Right kidney (tissue), 9 donors: ENCODE measurements at places on chromosomes 7 and 10.

DNA sequence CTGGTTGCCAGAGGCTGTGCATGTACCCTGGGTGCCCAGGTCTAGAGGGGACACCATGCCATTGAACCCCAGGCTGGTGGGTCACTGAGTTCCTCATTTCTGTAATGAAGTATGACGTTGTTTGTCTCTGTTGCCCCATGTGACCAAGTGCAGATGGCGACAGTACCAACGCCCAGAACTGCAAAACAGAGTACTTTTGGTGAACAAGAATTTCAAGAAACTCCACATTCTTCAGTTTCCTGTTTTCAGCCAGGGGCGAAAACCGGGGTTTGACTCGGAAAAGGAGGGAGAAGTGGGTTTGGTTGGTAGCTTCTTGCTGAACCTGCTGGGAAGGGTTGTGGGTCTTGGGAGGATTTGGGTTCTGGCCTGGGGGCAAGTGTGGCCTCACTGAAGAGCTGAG lies 18.2 kb downstream of the CYP17A1 start:
- no peak for DNase-seq

- peak; percentile 27 for DNase-seq
Measured at GRCh38 chr7:2498708-2499107, 20.9 kb upstream of the LFNG start.

- peak; percentile 91 for DNase-seq
Measured at GRCh38 chr10:3068201-3068967, 1.0 kb downstream of the PFKP start.

DNA sequence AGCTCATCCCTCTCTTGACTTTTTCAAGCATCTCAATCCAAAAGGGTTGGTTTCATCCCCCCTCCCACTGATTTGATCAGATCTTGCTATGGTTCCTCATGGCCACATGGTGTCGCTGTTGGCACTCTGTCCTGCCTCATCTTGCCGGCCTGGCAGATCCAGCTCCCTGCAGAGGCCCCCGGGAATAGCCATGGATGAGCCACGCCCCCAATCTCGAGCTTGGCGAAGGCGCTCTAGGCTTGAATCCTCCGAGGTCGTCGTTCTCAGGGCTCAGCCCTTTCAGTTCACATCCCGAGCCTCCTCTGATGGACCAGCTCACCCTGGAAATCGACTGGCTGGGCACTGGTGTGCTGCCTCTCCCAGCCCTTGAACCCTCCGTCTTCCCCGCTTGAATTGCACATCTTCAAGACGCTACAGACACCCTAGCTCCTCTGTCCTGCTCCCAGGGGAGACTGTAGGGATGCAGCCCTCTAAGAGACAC lies 628.7 kb downstream of the TYW1 start:
- peak; percentile 68 for DNase-seq

DNA sequence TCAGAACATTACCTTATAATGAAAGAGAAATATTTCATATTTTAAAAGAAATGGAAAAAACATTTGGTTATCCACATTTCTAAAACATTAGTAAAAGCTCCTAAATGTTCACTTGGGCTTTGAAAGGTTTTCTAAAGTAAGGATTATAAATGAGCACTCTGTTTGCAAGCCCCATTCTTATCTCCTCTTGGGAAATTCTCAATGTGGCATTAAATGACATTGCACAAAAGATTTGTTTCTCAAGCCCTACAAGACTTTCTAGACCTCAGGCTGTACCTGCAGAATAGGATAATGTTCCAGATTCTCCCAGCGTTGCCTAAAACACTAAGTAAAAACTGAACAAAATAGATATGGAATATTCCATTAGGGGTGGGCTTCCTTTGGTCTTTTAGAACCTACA lies 658.0 kb upstream of the FOXK1 start:
- DNase-seq: no peak

- no peak for DNase-seq
Measured at GRCh38 chr7:131321656-131322055, 6.0 kb upstream of the MKLN1 start.

GRCh38 chr7:16548428-16548827 lies 21.8 kb downstream of the LRRC72 start:
- no peak for DNase-seq

- no peak for DNase-seq
Measured at GRCh38 chr10:103814105-103814504, 41.3 kb downstream of the SH3PXD2A start.

GRCh38 chr7:17275749-17276671 lies 22.4 kb upstream of the AHR start:
- no peak for DNase-seq

- DNase-seq: no peak
Measured at GRCh38 chr10:127892743-127893142, at the start of gene CLRN3. CLRN3 (minus strand) TSS chr10:127892941; CDS start chr10:127892784, 157 bp downstream.

DNA sequence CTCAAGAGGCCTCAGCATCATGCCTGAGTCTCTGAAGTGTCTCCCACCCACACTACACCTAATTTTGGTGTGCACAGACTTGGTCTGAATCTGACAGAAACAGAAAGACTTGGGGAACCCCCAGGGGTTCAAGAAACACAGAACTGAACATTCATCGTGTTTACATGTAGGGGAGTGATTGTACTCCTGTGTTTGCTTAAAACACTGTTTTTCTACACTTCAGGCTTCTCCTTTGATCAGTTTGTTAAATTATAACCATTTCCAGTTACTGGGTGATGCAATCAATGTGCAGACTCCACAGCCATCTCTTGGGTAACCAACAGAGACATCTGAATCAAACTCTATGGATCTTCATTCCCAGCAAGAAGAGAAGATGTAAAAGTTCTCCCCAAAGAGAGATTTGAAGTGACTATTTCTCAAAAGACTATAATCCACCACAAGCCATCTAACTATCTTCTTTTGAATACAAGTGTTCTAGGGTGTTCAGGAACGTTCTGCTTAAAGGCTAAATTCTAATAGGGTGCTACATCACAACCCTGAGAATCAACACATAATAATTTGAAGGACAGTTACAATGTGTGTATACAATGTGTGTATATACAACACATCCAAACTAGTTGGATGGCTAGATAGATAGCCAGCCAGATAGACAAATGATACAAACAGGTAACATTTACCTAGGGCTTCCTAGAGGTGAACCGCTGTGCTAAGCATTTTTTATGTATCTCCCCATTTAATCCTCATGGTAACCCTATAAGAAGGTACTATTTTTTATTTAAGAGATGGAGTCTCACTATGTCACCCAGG lies 34.2 kb downstream of the DNAJC12 start:
- no peak for DNase-seq

GRCh38 chr10:113241599-113242360 lies 291.7 kb downstream of the TCF7L2 start:
- DNase-seq: no peak

DNA sequence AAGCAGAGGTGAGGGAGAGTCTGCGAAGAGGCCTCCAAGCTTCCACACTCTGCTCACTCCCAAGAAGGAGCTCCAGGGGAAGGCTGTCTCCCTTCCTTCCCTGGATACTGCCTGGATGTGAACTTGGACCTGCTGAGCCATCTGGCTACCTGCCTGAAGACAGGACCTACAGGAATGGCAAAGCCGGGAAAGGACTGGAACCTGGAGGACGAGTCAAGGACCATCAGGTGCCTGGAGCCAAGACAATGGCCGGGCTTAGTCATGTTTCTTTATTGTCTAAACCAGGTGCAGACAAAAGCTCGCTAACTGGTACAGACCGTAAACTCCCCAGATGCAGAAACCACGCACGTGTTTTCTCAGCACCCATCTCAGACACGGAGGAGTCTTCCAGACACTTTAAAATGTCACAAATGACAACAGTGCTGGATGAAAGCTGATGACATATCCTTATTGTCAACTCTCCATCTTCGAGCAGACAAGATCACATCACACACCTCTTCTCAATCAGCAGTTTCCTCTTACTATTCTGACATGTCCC lies 12.1 kb downstream of the ASB13 start:
- DNase-seq: no peak

- DNase-seq: peak; percentile 33
Measured at GRCh38 chr10:7475046-7475911, 64.4 kb upstream of the SFMBT2 start.

- peak; percentile 69 for DNase-seq
Measured at GRCh38 chr7:44748948-44749731, 493 bp downstream of the ZMIZ2 start.

DNA sequence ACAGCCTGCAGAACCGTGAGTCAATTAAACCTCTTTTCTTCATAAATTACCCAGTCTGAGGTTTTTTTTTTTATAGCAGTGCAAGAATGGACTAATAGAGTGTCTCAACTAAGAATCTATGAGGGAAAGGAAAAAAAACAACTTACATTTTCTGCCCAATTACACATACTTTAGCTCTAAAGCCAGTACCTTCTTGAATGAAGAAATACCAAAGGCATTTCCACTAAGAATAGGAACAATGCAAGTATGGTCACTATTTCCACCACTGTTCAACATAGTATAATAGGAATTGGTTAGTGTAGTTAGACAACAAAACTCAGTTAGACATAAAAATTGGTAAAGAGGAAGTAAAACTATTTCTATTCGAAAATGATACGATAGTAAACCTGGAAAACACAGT lies 37.6 kb downstream of the MICU1 start:
- DNase-seq: no peak

DNA sequence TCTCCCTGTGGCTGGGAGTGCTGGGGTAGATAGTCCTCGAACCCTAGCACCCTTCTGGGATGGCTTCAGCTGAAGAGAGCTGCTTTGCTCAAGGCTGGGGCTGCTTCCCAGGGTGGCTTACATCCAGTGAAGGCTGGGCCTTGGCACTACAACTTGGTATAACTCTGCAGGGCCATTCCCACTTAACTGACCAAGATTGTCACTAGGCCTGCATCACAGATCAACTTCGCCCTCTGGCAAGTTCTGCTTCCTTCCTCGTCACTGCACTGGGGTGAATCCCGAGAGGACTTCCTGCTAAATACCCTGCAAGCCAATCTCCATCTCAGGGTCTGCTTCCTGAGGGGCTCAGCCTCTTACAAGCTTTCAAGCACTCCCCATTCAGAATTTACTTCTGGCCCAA lies 195.2 kb downstream of the DOCK4 start:
- DNase-seq: no peak

- no peak for DNase-seq
Measured at GRCh38 chr7:140448781-140449480, 30.4 kb downstream of the MKRN1 start.

- DNase-seq: no peak
Measured at GRCh38 chr10:110273474-110273873, 31.2 kb downstream of the SMNDC1 start.

- DNase-seq: no peak
Measured at GRCh38 chr10:100736809-100737354, 8.5 kb upstream of the PAX2 start.
